COLO829 (cell line): ENCODE measurements at places on chromosomes 6 and 20.

DNA sequence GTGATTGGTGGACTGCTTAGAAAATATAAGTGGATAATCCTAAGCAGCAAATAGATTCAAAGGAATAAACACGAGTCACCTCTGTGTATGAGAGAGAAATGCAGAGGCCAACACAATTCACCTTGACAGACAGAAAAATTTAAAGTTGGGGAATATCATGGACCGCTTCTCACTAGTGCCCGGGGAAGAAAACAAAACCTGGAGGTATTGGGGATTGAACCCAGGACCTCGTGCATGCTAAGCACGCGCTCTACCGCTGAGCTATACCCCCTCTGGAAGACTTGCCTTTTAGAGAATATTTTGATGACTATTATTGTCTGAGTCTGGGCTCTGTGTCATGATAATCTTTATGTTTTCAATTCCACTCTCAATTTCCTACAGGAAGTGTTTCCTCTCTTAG lies 111.9 kb downstream of the TRIM27 start:
- peak; percentile 57 for DNase-seq

DNA sequence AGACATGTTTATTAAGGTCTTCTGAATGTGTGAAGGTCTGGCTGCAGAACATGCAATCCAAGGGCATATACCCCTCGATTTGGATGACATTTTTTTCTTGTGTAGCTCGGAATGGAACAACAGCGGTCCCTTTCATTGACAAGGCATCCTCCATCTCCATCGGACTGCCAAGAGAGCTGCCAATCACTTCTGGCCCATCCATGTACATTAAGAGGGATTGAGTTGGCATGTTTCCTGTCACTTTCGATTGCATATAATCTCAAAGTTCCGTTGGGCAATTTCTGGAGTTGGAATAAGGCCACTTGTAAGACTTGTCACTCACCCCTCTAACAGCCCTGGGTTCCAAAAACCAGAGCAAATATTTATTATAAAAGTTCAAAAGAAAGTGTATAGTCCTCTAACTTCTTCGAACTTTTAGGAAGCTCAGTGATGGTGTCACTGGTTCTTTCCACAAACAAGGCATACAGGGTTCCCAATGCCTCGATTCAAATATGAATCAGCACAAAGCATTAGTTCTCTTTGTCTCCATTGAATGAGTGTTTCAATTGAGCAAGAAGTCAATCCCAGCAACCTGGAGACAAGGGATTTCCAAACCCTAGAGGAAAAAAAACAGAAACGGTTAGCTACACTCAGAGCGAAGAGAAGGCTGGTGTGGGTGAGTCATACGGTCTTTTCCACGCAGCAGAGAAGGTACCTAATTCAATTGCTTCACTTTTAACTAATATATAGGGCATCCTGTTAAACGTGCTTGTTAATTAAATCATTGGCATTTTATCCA lies 10.9 kb downstream of the ZNF217 start:
- peak; percentile 84 for DNase-seq

- no peak for DNase-seq
These were observed 26.9 kb upstream of the FOXP4 start for GRCh38 chr6:41519305-41519744.

GRCh38 chr6:14053811-14054210 lies 63.8 kb upstream of the CD83 start:
- DNase-seq = no peak

DNA sequence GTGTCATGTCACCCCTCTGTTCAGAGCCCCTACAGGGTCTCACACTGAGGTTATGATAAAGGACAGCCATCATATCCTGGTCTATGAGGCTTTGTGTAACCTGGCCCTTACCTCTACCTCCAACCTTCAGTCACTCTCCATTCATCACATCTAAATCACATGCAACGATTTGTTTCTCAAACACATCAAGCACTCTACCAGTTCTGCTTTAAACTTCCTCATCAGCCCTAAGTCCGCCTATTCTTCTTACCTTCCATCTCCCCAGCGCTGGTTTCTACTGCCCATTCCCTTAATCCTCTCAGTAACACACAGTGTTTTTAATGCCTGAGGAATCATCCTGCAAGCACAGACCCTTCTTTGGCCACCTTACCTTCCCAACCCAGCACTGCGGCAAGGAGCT lies 17.9 kb upstream of the BACH2 start:
- no peak for DNase-seq

DNA sequence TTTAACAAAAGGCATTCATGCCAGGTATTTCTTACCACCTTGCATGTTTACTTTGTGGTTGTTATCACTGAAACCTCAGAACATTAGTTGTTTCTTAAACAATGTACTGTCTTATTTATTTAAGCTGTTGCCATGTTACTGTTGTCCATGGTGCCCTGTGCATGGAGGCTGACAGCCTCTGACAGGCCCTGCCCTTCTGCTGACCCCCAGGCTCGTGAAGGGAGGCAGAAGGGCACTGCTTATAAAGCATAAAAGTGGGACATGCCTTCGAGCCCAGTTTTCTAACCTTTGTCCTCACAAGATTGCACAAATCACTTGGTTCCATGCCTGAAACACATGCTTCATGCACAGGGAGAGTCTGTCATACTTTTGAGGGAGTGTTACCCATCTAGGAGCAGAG lies 46.7 kb upstream of the CLIC5 start:
- no peak for DNase-seq

DNA sequence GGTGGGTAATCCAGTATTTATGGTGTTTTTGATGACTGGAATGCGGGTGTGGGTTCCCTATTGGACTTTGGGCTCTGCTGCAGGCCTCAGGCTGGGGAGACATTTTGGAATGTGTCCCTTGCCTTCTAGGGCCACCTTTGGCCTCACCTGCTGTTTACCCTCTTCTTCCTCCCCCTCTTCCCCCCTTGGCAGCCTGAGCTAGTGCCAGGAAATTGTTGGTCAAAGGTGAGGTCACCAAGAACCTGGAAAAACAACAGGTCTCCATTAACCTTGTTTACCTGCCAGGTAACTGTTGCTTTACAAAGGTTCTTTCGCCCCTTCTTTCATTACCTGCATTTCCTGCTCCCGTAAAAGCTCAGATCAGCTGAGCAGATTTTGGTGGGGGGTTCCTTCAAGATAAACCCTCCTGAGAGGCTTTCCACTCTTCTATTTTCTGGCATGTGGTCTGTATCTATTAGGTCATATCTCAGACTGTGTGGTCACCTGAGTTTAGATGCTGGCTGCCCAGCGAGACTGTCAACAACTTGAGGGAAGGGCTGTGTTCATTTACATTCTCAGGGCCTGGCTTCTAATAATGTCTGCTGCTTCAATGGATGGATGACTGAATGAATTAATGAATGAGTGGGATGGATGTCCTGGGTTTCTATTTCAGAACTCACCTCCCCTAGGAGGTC lies 34.7 kb downstream of the VEGFA start:
- DNase-seq = no peak

DNA sequence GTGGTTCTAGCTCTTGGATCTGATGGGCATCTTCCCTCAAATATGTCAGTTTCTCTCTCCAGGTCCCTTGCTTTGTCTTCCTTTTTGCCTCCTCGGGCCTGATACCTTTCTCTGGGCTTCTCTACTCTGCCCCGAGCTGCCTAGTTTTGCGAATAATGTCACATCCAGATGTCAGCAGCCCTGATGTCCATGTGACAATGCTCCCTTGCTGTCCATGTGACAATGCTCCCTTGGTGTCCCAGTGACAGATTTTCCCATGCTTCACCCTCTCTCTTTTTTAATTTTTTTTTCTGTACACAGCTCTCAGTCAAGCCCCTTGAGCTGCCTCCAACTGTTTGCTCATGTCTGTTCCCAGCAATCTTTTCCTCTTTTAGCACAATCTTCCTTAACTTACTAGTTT lies 6.4 kb downstream of the TRAF3IP2 start:
- no peak for DNase-seq

GRCh38 chr20:62355878-62356588 lies 11.1 kb downstream of the LAMA5 start:
- DNase-seq = no peak

DNA sequence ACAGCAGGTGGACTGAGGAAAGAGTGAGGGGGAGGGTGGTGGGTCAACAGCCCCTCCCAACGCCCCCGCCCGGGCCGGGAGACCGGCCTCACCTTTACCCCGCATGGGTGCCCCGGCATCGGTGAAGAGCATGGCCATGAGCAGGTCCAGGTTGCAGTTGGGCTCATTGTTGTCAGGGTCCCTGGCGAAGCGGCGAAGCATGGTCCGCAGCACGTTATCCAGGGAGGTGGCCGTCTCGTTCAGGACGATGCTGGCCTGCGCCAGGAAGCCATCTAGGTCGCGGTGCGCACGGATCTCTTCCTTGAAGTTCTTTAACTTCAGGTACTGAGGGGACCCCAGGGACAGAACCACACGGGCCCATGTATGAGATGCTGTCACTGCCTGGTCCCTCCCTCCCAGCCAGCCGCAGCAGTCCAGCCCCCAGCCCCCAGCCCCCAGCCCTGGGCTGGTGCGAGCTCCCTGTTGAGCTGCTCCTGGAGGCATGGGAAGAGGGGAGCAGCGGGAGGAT lies 4.9 kb downstream of the SLC4A11 start:
- DNase-seq = no peak

GRCh38 chr6:43871933-43872332 lies 101.9 kb downstream of the VEGFA start:
- DNase-seq = no peak

- DNase-seq = no peak
These were observed 17.1 kb downstream of the B4GALT5 start for GRCh38 chr20:49696594-49696993.

DNA sequence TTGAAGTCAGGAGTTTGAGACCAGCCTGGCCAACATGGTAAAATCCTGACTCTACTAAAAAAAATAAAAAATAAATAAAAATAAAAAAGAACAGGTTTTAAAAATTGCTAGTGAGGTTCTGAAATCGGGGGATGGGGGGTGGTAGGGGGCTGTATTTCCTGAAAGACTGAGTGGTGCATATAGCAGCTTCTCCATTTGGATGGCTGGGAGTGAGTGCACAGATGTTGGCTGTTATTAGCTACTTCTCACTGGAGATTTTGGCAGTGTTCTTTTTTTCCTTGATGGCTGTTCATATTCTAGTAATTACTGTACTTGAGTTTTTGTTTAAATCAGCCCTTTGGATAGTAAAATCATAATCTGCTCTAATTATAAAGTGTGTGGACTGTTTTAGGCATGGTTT lies 79.8 kb downstream of the RTN4IP1 start:
- DNase-seq = no peak

- DNase-seq = no peak
These were observed 257.7 kb upstream of the GJE1 start for GRCh38 chr6:141874930-141875602.

DNA sequence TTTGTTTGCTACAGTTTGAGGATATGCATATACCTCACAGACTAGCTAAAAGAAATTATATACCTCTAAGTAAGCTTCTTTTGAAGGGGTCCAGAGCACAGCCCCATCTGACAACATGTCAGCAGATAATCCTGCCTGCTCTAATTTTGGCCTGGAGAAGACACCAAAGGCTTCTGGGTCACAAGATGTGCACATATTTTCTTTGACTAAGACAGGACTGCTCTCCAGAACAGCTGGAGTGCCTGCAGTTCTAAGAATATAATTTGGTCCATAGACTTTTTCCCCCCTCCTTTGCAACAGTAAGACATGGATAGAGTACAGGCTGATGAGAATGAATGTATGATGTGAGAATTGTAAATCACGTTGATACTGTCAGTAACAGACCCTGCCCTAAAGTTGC lies 107.9 kb upstream of the KCNK16 start:
- no peak for DNase-seq

- DNase-seq = no peak
These were observed 119.4 kb upstream of the ARMC2 start for GRCh38 chr6:108728826-108729225.

GRCh38 chr20:10622657-10623418 lies 51.0 kb downstream of the JAG1 start:
- no peak for DNase-seq

- no peak for DNase-seq
These were observed 185.5 kb downstream of the SCP2D1 start for GRCh38 chr20:18999086-18999485.

GRCh38 chr20:36264426-36265246 lies 28.4 kb downstream of the AAR2 start:
- no peak for DNase-seq

DNA sequence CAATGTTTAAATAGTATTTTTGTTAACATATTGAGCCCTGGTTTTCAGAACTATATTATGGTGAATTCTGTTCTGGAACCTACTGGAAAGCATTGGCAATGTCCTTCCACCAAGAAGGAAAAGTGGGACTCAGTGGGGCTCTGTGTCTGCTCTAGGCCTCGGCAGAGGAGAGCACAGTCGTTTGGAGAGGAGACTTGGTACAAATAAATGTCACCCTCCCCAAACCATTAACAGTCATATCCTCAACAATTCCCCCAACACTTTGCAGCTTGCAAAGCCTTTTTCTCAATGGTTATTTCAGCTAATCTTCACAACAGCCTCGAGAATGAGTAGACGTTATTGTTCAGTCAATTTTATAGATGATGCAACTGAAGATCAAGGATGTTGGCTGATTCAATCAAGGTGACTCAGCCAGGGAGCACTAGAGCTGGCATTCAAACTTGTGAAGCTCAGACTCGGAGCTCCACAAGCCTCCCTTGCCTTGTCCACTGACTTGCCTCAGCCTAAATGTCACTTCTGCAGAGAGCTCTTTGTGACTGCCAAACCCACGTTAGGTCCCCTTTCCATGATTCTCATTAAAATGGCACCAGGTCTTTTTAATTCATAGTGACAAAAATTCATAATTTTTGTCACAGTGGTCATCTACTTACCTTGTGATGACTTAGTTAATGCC lies 60.6 kb downstream of the TOX2 start:
- peak; percentile 97 for DNase-seq

DNA sequence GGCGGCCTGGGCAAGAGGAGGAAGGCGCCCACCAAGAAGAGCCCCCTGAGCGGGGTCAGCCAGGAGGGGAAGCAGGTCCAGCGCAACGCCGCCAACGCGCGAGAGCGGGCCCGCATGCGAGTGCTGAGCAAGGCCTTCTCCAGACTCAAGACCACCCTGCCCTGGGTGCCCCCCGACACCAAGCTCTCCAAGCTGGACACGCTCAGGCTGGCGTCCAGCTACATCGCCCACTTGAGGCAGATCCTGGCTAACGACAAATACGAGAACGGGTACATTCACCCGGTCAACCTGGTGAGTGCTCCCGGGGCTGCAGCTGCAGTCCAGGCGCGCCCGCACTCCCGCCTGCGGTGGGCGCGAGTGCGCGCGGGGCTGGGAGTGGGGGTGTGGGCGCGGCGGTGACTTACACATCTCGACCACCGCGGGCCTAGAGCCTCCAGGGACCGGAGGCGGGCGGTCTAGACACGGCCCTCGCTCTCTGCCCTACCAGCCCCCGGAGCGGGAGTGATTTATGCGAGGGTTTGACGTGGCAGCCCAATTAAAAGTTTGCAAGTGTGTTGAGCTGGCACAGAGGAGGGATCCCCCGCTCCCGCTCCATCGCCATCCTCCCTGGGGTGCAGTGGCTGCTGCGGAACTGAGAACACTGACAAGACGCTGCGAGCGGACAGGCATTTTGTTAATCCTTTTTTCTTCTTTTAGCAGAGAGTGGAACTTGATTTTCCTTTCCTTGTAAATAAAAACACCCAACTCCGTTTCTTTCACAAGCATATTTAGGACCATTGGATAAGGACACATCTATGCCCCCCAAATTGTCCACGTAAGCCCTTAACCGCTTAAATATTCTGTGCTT lies 867 bp downstream of the TCF21 start:
- no peak for DNase-seq

DNA sequence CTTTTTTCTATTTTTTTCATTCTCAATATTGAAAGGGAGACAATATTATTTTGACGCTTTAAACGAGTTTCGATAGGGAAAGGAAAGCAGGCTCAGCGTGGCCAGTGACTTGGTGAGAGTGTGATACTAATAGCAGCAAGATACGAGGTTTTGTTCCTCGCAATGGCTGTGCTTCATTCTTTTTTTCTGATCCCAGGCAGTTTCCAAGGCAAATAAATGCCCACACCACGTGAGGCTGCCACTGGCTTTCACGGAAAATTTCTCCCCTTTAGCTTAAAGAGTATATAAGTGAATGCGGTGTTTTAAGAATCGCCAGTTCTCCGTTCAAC lies 196.4 kb upstream of the ZNF184 start:
- no peak for DNase-seq
